ENCODE measurements at places on chromosomes 12 and 14.

- DNase-seq, result no peak
These were observed 3.0 kb downstream of the FOXJ2 start for GRCh38 chr12:8035440-8036010.

- no peak for DNase-seq
These were observed 380.1 kb upstream of the KITLG start for GRCh38 chr12:88960213-88960878.

- DNase-seq, result no peak
These were observed 27.7 kb downstream of the MAX start for GRCh38 chr14:65074449-65075150.

GRCh38 chr12:49037111-49037946 is 18.8 kb upstream of the PRKAG1 start:
- DNase-seq, result no peak

DNA sequence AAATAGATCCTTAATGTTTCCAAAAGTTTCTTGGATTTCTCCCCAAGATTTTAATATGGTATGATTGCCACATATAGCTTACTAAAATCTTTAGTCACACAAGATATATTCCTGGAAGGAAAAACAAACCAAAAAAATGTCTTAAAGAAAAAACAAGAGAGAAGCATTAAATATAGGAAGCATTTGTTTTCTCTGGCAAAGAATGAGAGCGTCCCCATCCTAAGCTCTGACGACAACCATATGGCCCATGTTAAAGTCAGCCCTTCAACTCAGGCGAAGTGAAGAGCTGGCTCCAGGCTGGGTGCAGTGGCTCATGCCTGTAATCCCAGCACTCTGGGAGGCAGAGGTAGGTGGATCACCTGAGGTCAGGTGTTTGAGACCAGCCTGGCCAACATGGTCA is 35.6 kb downstream of the GCH1 start:
- no peak for DNase-seq

DNA sequence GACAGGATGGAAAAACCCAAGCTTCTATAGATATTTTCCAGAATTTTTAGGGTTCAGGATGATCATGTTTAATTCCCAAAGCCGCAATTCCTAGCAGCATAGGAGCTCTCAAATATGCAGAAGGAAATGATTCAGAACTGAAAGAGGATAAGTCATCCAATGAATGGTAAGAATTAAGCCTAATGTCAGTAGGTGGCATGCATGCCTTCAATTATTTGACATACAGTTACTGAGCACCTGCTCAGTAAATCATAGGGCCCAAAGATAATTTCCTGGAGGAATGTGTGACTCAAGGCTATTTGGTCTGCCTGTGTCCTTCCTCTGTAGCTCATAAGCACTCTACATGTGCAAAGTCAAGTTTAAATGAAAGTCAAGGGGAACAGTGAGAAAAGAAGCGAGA is 116.8 kb upstream of the SLC38A4 start:
- DNase-seq, result no peak

DNA sequence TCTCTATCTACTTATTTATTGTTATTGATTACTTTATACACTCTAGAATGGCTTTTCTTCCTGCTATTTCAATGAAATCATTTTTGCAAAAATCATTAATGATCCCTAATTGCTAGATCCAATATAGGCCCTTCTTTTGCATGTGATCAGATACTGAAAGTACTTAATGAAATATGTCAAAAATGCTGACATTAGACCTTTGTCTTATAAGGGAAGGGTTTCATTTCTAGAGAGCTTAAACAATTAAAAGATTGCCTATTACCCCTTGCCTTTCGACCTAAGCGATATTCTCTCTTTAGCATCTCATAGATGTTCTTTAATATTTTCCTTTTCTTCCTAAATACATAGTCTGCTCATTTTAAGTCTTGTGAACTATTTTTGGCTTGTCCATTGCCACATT is 101.1 kb downstream of the KTN1 start:
- DNase-seq, result no peak

DNA sequence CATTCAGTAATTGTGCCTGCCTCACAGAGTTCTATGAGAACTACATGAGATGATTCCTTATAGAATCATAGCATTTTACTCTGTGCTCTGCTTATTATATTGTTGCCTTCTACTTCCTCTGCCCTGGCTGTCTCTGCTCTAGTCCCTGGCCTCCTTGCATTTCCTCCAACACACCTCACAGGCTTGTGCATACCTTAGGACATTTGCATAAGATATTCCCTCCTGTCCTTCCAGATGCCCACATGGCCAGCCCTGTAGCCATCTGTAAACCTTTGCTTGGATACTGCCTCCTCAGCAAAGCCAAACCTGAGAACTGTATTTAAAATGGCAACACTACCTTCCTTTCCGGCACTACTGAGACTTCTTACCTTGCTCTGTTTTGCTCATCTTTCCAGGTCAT is 453.6 kb downstream of the NELL2 start:
- DNase-seq, result no peak

Data from urinary bladder (tissue), 4 donors.